ENCODE measurements at places on chromosomes 2 and 18.

DNA sequence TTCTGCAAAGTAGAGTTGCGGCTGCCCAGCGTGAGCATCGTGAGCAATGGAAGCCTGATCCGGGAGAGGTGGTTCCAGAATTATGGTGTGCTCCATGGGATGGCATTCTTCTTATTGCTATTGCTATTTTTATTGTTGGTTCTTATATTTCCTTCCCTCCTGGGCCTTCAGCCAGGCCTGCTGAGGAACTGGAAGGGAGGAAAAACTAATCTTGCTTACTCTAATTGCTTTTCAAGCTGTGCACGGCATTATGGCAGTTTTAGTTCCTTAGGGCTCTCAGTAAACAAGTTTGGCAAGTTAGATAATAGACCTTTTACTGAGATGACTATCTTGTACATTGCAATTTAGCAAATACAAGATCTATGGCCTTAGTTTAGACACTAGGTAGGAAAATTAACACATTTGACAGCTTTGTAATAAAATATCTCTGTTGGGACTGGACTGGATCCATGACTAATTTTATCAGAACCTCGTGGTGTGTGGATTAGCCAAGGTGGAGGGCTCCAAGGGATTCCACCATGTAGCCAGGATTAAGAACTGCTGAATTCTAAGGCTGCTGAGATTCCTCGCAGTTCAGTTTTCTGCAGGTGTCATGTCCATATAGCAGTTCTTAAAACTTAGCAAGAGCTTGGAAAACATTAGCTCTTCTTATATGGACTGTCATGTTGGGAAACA, 6.0 kb downstream of the RSAD2 start:
- peak; percentile 67 for DNase-seq

DNA sequence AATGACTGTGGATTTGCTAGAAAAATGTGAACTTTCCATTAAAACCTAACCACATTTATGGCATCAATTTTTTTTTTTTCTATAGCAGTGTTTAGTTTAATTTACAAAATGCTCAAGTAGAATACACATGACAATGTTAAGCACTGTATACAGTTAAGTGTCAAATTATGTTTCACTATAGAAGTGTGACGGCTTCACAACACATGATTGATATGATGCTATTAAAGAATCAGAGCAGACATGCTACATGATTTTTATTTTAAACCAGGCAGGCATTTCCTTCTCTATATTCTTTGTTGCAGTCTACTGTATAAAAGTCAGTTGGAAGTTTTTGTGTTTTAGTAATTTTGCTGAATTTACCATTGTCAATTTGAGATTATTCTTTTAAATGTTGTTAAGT, 43.6 kb downstream of the PROKR1 start:
- no peak for DNase-seq

DNA sequence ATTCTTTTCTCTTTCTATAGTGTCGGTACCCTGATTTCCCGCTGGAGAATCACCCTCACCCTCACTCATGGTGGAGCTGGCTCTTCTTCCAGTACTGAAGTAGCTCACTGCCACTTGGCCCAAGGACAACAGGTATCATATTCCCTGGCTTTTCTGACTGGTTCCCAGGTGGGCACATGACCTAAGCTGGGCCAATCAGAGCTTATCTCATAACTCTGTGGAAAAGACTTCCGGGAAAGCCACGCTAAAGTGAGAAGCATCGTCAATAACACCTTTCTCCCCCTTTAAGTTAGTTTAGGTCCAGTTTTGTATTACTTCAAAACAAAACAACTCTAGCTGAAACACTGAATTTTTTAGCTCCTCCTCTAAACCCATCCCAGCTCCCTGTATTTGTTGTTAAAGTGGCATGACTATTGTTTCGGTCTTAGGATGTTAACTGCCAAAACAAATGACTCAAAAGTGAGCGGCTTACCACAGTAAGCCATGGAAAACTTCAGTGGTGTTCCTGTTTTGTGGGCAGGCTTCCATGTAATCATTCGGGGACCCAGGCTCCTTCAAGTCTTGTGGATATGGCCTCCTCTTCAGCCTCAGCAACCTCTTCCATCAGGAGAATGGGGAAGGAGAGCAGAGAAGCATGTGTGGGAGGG, 137.4 kb upstream of the DLX2 start:
- DNase-seq = no peak

- DNase-seq = no peak
Observed at GRCh38 chr2:86015006-86015405, 90.7 kb downstream of the POLR1A start.

GRCh38 chr2:108169982-108170625, 69.7 kb upstream of the SULT1C3 start:
- no peak for DNase-seq

DNA sequence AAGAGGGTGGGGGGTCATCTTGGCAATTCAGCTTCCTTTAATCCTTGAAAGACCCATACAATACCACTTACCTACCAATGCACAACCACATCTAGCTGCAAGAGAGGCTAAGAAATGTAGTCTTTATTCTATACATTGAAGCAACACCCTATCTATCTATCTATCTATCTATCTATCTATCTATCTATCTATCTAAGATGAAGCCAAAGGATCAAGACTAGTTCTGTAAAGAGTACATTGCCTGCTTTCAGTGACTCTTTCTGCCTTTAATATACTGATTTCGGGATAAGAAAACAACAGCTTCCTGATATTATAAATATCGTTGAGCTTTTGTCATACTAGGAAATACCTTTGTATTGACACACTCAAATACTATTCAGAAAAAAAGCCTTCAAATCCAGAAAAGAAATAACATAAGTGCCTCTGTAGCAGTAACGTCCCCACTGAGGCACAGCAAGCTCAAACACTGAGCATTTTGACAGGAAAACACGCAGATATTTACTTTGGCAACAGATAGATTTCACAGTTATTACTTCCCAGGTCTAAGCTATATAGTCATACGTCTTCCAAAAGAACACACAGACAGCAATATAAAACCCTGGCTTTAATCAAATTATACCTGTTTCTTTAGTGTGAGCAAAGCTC, 139.4 kb upstream of the SERTAD2 start:
- DNase-seq = no peak

- DNase-seq = no peak
Observed at GRCh38 chr18:55153346-55153745, 194.1 kb upstream of the CCDC68 start.
